ENCODE measurements at places on chromosomes 1 and 21.

DNA sequence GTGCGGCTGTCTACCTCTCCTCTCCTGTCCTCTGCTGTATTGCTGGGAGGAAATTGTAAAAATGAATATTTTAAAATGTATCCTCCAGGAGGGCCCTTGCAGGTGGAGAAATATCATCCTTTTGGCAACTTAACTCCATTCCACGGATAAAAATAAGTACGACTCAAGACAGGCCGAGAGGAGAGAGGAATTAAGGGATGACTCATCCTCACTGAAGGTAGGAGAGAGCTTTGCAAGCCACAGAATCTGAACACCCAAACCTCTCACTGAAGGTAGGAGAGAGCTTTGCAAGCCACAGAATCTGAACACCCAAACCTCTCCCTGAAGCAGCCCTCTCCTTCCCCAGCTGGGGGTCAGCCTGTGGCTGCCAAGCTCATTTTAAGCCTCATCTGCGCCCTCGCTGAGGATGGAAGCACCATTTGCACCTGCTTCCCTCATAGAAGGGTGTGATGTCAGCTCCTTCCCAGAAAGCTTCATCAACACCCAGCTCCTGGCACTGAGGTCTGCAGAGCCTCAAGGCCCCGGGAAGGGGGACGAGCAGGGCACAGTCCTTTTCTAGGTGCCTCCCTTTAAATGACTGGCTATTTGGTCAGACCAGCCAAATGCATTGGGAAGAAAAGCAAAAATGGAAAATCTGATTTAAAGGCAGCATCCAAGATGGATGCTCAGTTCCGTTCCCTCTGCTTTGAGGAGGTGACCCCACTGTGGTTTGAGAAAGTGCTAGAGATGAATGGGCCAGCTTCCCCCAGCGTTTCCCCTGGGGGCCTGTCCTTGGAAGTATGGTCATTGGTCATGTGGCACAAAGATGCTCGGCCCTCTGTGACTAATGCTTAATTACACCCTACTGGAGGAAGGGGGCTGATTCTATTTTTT lies 12.9 kb upstream of the SELENON start:
- no peak for DNase-seq

GRCh38 chr1:17248781-17249180 lies at the start of gene PADI3:
TSS of gene PADI3 (plus strand) at chr1:17249098. CDS start at chr1:17249138, 40 bp downstream.
- no peak for DNase-seq

GRCh38 chr1:202835548-202836072 lies 24.9 kb downstream of the PCAT6 start:
- DNase-seq: no peak

- DNase-seq: no peak
Measured at GRCh38 chr21:17784604-17785402, 34.4 kb downstream of the C21orf91 start.

DNA sequence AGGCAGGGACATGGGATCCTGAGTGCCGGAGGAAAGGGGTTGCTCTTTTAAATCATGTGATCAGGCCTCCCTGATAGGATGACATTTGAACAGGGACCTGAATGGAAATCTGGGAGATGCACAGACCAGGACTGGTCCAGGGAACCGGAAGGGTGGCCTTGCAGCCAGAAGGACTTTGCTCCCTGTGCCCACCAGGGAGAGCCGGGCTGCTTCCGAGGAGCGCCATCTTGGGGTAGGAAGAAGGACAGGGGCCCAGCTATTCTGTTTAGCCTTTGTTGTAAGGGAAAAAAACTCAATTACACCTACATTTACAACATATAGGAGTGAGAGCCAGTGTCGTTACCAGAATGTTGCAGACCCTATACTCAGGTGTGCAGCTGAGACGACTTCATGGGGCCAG lies 5.5 kb downstream of the KLHDC7A start:
- DNase-seq: no peak

- DNase-seq: no peak
Measured at GRCh38 chr1:192801451-192801850, 7.4 kb upstream of the RGS2 start.

GRCh38 chr21:46056450-46056903 lies 41.4 kb upstream of the COL6A2 start:
- DNase-seq: peak; percentile 95

DNA sequence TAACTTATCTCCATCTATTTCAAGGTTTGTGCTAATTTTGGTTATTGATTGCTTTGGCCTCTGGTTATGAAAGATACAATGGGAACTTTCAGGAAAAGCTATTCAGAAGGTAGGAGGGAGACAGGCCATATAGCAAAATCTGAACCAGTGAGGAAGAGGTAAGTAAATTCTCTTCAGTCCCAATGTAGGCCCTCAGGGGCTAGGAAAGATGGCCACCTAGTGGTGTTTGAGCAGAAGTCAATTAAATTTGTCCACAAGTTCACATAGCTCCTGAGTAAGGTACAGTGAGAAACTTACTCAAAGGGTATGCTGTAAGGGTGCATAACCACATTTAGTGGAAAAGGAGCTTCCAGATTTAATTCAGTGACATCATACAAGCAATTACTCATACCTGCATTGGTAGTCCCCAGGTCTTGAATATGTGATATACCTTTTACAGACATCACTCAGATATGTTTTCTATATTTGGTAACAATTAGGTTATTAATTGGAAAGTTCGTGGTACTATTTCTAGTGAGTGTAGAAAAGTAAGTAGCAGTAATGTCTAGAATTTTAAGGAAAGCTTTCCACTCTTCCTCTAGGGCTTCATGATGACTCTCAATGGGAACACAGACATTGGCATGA lies 21.4 kb upstream of the FMO1 start:
- no peak for DNase-seq

- DNase-seq: no peak
Measured at GRCh38 chr1:36944883-36945282, 89.4 kb downstream of the GRIK3 start.

- no peak for DNase-seq
Measured at GRCh38 chr1:11229203-11229602, 33.1 kb downstream of the MTOR start.

DNA sequence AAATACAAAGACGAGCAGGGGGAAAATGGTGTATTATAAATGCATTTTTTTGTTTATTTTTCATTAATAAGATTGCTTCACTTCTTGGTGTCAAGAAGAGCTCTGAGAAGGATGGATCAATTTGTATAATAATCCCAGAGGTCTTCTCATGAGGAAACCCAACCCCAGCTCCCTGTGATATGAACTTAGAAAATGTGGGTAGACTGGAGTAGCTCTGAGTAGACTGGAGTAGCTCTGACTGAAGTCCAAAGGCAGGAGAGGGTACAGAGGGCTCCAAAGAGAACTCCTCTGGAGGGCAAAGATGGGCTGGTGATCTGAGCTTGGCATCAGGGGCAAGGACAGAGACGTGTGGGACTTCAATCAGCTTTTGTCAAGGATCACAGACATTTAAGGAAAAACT lies 21.4 kb downstream of the CDCP2 start:
- DNase-seq: no peak

- DNase-seq: no peak
Measured at GRCh38 chr21:44423312-44423821, 31.9 kb upstream of the LRRC3 start.

DNA sequence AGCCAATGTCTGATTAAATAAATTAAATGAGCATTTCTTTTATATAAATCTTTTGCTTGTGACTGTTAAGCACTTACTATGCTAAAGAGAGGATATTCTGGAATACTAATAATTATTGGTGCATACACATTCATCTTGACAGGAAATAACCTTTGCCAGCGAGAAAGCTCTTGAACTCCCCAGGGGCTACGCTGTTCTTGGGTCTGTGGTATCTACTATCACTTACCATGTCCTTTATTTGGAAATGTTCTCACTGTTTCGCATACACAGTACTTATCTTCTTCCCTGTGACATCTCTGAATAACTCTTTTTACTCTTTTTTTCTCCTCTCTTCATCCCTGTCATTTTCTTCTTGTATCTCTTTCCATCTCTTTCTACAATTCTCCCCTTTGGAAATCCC lies 178.7 kb downstream of the GABPA start:
- DNase-seq: no peak

GRCh38 chr1:226424221-226425003 lies 16.5 kb upstream of the PARP1 start:
- no peak for DNase-seq

DNA sequence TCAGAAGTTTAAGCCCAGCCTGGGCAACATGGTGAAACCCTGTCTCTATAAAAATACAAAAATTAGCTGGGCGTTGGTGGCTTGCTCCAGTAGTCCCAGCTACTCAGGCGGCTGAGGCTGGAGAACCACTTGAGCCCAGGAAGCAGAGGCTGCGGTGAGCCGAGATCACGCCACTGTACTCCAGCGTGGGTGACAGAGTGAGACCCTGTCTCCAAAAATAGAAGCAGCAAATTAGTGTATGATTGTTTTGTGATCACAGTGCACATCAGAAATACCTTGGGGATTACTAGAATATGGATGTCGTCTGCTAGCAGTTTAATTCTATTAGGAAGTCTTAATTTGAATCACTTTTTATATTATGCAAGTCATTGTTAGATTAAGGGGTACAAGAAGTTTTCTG lies 59.0 kb downstream of the ZBTB17 start:
- DNase-seq: no peak

DNA sequence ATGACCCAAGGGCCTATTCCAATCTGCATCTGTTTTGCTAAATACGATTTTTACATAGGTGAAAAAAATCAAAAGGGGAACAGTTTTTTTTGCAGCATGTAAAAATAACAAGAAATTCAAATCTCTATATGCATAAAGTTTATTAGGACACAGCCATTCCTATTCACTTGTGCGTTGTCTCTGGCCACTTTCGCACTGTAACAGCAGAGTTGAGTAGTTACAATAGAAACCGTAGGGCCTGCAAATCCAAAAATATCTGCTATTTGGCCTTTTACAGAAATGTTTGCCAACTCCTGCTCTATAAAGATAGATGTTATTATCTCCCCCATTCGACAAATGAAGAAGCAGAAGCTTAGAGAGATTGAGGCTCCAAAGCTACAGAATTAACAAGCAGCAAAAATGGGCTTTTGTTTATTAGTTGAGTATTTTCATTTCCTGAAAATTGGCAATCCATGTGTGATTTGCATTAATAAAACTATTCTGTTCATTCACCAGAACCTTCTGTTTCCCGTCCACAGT lies 5.5 kb downstream of the DYNLT5 start:
- no peak for DNase-seq

GRCh38 chr1:173862769-173863223 lies 5.0 kb downstream of the GAS5 start:
- no peak for DNase-seq

DNA sequence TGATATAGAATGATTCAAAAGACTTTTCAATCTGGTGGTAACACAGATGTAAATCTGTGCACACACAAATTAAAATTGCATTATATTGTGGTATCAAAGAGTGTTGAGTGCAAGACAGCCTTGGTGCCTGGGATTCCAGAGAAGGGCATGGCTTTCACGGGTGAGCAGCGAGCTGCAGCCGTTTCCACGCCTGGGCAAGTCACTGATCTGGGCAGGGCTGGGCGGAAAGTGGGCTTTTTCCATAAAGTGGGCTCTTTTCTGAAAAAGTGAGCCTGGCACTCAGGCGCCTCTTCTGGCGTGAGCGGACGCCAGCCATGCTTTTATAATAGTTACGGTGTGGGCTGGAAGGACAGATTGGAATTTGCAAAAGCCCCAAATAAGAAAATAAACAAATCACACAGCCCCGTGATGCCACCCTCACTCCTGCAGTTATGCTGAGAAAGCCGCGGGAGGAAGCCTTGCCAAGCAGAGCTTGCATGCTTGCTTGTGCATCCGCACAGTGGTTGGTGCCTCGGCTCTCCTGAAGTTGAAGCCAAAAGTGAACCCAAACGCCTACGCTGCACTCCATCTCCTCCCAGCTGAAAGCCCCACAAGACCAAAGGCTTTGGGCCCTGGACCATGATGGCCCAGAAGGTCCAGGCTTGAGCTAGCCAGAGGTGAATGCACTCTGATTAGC lies 7.1 kb upstream of the C1orf115 start:
- no peak for DNase-seq

GRCh38 chr1:16111771-16112595 lies 38.5 kb upstream of the FAM131C start:
- no peak for DNase-seq

DNA sequence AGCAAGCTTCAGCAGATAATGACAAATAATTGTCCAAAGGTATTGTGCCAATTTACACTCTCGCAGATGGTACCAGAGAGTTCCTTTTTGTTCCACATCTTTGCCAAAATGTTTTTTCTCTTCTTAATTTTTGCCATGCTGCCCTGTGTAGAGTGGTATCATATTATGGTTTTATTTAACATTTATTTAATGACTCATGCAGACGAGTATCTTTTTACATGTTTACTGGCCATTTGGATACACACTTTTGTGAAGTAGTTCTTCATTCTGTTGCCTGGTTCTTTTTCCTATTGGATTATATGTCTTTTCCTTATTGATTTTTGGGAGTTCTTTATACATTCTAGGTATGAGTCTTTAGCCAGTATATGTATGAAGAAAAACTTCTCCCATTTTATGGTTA lies 151.1 kb downstream of the PCNX2 start:
- no peak for DNase-seq

DNA sequence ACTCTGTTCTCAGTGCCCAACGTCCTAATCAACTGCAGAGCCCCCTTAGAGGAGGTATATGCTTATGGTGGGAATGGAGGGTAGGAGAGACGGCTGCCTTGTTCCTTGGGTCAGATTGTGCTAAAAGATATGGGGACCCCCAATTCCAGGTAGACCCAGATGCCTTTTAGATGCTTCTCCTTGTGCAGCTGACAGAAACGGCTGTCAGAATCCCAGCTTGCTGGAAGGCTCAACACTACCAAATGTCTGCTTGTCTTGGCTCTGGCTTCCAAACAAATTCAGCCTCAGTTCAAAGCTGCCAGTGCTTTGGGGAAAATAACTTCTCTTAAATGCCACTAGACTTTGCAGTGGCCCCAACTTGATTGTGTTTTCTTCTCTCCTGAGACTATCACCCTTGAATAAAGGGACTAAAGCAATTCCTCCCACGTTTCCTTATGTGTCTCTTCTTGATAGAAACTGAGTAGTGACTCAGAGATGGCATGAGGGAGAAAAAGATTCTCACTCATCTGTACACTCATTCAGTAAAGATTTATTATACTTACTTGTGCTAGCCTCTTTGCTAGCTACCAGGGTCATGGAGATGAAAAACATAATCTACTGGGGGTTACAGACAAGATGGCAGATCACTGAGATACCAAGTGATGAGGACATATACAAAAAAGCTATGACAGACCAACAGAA lies 3.4 kb upstream of the RNF19B start:
- DNase-seq: no peak

- no peak for DNase-seq
Measured at GRCh38 chr1:231729544-231729943, 103.0 kb downstream of the DISC1 start.

DNA sequence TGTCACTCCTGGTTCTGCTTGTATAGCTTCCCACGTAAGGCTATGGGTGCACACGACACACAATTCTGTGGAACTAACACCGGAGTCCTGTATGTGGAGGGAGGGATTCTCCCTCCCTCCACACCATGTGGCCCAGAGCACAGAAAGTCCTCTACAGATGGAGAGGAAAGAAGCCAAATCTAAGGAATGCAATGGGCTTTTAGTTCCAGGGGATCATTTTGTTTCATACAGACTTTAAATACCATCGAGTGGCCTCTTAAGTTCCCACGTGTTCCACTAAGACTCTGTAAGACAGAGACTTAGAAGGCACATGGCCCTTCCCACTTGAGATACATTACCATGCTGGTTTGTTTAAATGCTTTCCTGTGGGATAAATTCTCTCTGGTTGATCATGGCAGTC lies 156.0 kb downstream of the TGFB2 start:
- no peak for DNase-seq

All from esophagus muscularis mucosa (tissue), 4 donors.